ENCODE measurements at places on chromosomes 3 and 15.

GRCh38 chr15:22958487-22959280, 21.5 kb downstream of the CYFIP1 start:
- DNase-seq = no peak

GRCh38 chr3:138441742-138442141, 7.3 kb downstream of the ESYT3 start:
- DNase-seq = peak; percentile 14

- peak; percentile 52 for DNase-seq
Observed at GRCh38 chr3:195102609-195103467, 168.1 kb downstream of the XXYLT1 start.

DNA sequence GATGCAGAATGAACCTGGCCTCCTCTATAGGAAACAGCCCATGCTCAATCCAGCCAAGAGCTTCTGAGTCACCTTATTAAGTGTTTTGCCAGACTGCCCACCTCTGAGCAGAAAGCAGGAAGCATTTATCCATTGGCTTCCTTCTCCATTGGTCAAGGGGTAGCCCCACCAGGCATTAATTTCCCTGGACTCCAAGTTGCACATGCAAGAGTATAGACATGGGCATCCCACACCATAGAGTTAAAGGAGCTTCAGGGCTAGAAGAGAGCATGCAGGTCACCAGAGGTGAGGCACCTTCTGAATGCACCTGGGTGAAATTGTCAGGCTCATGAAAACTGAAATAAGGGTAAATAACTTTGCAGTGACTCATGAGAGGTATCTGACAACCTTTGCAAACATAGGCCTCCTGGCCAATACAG, 230.8 kb upstream of the STAC start:
- DNase-seq = no peak

GRCh38 chr15:61720197-61720704, 340.0 kb downstream of the VPS13C start:
- no peak for DNase-seq

GRCh38 chr15:29538044-29538443, 268.4 kb upstream of the NSMCE3 start:
- DNase-seq = no peak

DNA sequence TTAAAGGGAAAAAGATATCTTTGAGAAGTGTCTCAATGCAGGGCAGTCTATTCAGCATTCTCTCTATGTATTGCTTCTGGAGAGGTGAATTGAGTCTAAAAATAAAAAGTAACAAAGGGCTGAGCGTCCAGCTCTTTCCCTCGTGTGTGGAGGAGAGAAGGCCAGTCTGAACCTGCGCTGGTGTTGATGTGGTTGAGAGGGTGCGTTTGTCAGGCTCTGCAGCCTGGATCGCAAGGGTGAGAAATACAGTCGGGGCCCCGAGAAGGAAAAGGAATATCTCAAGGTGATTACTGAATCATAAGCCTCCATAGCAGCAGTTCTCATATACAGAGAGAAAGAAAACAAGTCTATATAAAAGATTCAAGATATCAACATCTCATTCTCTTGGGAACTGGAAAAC, 494.1 kb upstream of the MDFIC2 start:
- DNase-seq = no peak

DNA sequence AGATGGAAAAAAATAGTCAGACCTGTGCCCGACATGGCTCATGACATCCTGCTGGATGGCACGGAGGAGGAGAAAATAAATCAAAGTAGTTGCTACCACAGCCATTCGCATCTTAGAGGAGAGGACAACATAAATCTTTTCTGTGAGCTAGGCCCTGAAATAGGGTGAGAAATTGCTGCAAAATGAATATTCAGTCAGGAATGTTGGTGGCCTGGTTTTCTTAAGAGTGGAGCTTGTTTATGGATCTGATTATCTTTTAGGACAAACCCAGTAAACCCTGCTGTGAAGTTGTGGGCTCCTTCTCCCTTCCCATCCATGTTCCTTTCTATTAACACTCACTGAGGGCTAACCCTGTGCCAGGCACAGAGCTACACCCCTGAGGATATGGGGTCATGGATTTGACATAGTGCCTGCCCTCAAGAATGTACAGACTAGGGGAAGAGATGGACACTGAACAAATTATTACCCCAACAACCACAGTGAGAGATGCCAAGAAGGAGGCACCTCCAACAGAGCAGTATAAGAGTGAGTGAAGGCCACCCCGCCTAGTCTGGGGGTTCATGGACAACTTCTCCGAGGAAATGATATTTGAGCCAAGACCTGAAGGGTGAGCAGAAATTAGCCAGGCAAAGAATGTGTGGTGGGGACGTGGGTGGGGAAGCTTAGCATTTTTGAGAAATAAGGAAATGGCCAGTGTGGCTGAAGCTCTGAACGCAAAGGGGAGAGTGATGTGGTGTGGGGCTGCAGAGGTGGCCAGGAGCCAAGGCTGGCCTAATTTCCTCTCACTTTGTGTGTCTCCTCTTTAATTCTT, 68.9 kb upstream of the ARL8B start:
- DNase-seq = no peak

GRCh38 chr3:72872183-72872582, 15.7 kb upstream of the GXYLT2 start:
- DNase-seq = no peak

GRCh38 chr3:193559100-193559499, 4.4 kb upstream of the ATP13A4 start:
- DNase-seq = no peak

DNA sequence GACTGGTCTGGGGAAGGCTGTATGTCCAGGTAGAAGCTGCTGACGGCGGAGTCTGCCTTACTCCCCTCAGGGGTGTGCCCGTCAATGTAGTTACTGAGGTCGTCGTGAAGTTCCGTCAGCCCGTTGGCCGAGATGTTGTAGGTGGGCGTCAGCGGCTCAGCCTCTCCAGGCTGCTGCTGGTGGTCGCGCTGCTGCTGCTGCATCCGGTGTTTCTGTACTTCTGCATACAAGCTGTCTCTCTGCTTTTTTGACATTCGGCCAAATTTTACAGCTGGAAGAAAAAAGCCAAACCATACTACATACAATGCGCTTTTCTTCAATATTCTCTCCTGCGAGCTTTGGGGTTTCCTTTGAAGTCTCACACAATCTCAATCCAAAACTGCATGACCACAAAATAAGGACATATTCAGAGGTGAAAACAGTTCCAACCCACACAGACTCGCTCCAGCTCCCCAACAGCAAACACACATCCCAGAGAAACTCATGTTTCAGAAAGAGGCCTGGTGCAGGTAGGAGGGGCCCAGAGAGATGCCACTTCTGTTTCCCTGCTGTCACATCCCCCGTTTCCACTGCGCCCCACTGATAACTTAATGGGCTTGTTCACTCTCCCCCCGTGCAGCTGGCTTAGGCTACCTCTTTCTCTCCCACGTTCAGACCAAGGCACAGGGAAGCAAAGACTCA, 32.5 kb upstream of the ICE2 start:
- DNase-seq = no peak

- DNase-seq = no peak
Observed at GRCh38 chr15:93152360-93152759, 63.3 kb upstream of the RGMA start.
